ENCODE measurements at places on chromosomes 2 and 18.
A peak's percentile ranks its signal among the peaks of the same experiment; 100 is the strongest.

GRCh38 chr2:102238039-102238756 is 51.4 kb downstream of the IL1RL2 start:
- DNase-seq: peak; percentile 72

DNA sequence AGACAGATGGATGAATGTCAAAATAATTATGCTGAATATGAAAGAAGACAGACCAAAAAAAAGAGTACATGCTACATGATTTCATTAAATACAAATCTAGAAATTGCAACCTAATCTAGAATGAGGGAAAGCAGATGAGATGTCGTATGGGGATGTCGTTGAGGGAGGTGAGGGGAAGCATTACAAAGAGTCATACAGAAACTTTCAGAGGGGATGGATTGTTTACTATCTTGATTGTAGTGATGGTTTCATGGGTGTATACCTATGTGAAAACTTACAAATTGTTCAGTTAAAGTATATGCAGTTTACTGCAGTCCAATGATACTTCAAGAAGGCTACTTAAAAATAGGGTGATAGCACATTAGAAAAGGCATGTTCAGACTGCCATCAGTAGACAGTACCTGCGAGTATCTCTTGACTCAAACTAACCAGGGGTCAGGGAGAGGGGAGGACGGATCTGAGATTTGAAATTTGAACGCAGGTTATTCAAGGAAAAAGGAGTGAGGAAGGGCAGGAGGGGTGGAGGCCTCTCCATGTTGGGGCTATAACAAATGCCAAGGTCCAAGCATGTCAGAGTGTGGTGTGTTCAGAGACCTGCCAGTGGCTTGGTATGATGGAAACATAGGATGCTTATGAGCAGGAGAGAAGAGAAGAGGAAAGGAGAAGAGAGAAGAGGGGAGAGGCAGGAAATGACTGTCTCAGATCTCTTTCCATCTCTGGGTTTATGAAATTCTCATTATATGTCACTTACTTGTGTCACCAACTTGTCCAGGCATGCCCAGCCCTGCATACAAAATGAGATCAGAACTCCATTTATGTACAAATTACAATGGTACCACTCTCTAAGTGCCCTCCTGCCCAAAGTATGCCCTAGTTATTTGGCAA is 257.3 kb upstream of the CXCR4 start:
- DNase-seq: no peak

GRCh38 chr18:8536922-8537321 is 72.3 kb upstream of the RAB12 start:
- DNase-seq: no peak

DNA sequence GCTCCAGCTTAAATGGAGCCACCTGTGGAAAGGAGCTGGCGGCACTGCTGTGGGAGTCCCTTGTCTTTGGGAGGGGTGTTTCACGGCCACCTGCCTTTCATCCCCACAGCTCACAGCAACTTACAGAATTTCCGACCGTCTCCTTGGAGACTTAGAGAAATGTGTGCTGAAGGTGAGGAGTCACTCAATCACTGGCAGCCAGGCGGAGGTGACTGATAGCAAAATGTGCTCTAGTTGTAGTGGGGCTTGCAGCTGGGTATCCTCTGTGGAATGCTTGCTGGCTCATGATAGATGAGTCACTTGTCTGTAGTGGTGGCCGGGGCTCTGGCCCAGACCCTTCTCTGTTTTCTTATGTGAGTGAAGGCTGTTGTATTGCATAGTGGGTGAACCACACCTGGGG is 110.7 kb downstream of the SH3RF3 start:
- peak; percentile 80 for DNase-seq

GRCh38 chr18:48459465-48459864 is 50.3 kb upstream of the ZBTB7C start:
- DNase-seq: no peak

GRCh38 chr18:46916551-46917107 is 678 bp downstream of the PIAS2 start:
- peak; percentile 43 for DNase-seq

GRCh38 chr18:3544537-3544936 is 94.6 kb downstream of the TGIF1 start:
- no peak for DNase-seq

GRCh38 chr18:78978349-78979055 is 1.1 kb upstream of the SALL3 start:
- DNase-seq: no peak

DNA sequence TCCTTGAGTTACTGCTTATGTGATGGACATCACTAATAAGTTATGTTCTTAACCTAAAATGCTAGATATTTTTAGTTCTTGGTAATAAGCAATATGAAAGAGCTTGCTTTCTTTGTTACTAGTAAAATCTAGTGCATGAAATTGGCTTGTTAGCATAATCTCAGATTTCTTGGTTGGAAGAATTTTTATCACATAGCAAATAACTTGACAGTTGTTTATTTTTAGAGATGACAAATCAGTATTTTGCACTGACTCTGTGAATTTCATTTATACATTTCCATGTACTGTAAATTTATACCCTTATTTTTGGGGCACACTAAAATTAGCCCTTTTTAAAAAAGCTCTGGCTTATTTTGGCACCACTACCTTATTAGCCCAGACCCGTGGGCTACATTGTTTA is 45.6 kb downstream of the LCLAT1 start:
- no peak for DNase-seq

GRCh38 chr2:223008956-223009355 is 43.0 kb upstream of the KCNE4 start:
- no peak for DNase-seq

DNA sequence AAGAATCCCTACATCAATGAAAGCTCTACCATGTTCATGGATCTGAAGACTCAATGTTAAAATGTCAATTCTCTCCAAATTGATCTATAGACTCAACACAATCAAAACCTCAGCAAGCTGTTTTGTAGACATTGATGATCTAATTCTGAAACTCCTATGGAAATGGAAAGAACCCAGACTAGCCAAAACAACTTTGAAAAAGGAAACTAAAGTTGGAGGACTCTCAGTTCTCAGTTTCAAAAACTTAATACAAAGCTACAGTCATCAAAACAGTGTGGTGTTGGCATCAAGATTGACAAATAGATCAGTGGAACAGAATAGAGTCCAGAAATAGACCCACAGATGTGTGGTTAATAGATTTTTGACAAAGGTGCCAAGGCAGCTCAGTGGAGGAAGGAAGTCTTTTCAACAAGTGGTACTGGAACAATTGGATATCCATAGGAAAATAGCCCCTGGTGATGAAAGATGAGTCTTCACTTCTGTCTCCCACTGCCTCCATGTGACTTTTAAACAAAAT is 30.4 kb downstream of the LBH start:
- no peak for DNase-seq

GRCh38 chr2:8394569-8395359 is 287.1 kb upstream of the ID2 start:
- no peak for DNase-seq

GRCh38 chr2:158602027-158602426 is 145.3 kb downstream of the PKP4 start:
- DNase-seq: no peak

- peak; percentile 43 for DNase-seq
These were observed 31.6 kb upstream of the SNORC start for GRCh38 chr2:232838406-232838874.

- no peak for DNase-seq
These were observed 45.6 kb upstream of the BZW1 start for GRCh38 chr2:200765995-200766660.

DNA sequence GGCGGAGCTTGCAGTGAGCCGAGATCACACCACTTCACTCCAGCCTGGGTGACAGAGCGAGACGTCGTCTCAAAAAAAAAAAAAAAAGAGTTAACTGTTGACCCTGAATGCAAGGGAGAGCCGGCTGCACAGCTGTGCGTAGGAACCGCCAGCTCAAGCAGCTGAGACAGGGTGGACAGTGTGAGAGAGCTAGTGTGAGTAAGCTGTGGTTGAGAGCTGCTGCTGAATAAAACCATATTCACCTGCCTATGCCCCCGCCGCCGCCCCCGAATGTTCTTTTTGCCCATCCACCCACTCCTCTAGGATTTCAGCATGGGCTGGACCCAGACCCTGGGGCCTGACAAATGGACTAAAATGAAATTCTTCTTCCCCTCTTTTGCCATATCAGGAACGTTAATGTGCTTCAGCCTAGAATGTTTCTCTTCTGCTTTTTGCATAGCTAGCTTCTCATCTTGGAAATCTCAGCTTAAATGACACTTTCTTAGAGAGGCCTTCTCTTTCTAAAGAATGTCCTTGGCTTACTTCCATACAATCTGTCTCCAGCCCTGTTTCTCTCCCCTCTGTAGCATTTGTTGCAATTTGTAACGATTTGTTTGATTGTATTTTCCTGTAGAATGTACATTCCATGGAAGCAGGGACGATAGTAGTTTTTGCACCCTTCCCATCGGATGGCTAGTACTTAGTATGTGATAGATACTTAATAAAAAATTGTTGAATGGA is 142.7 kb downstream of the KLHL14 start:
- no peak for DNase-seq

DNA sequence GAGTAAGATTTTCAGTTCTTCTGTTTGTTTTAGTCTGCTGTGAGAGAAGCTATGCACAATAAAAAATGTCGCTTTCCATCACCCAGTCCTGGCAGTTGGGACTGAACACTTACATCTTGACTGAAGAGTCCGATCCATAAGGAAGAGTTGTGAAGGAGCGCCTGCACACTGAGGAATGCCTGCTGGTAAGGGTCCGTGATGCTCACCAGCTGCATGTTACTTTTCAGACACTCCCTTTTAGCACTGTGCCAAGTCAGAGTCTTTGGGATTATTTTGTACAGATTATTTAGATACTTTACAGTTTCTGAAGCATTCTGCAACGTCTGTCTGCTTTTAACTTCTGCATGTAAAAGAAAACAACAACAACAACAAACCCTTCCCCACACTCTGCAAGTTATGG is 42.6 kb upstream of the CD302 start:
- no peak for DNase-seq

DNA sequence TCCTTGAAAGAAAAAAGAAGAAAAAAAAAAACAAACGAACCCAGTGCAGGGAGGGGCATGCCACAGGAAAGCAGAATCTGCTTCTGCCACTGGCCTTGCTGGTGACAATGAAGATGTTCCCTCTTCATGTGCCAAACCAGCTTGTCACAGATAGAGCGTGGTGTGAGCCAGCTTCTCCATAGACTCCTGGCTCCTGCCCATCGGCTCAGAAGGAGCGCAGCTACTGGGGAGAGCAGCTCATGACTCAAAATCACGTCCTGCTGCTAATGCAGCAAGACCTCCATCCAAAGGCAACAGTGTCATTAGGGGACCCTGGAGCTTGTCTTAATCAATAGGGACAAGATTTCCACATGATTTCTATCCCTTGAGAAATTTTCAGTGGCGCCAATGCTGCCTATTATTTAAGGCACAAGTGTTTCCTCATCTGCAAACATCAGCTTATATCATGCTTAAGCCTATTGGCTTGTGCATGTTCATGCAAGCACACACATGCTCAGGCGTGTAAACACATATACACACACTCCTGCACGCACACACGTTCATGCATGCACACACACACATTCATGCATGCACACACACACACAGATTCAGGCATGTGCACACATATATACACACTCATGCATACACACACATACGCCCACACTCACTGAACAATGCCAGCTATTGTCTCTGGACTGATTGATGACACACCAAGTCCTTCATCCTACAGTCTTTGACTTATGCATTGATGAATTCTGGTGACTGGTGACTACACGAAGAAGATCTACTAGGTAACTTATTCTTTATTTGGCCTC is 682.0 kb upstream of the ID2 start:
- DNase-seq: no peak

DNA sequence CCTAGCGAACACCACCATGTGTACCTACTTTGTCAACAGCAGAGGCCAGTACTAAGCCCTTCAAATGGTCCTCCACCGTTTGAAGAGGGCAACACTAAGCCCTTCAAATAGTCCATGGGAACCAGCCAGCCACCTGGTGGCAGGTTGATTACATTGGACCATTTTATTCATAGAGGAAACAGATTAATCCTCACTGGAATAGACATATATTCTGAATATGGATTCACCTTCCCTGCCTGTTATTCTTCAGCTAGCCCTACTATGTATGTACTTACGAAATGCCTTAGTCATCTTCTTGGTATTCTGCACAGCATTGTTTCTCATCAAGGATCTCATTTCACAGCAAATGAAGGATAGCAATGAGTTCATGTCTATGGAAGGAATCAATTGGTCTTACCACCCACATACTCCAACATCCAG is 10.0 kb upstream of the ZNF396 start:
- peak; percentile 54 for DNase-seq

All from EL (cell line).